ENCODE measurements at places on chromosomes 16 and 17.

DNA sequence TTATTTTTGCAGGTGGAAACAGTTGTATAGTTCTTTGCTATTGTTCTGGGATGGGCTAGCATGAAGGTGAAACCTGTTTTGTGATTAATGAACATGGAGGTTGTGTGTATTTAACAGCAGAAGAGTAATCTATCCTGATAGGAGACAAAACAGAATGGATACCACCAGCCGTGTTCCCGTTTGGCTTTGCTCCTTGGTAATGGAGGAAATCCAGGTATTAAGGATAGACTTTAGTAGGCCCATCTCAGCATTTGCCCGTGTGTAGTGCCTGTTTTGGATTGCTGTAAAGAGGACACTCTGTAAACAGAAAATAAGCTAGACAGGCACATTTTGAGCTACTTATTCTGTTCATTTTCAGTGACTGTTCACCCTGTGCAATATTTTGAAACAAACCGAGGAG lies 215.1 kb downstream of the RBFOX1 start:
- no peak for DNase-seq

- no peak for DNase-seq
These were observed 33.9 kb downstream of the ANKRD11 start for GRCh38 chr16:89456419-89456959.

DNA sequence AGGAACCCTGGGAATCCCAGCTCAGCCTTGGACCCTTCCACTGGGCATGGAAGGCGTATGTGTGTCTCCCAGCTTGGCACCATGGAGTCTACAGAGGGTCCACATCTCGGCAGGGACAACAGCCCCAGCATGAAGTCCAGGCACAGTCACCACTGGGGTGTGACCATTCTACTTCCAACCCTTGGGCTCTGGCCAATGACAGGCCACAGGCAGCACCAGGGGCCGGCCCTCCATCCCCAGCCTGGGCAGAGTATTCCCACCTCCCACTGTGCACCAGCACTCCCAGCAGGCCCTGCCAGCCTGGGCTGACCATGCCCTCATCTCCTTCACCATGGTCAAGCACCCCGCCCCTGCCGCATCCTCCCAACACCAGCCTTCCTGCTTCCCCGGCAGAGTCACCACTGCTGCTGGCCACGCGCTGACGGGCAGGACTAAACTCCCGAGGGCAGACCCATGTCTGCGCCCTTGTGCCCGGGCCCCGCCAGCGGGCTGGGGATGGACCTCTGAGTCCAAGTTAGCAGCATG lies 9.5 kb upstream of the PPP1R27 start:
- DNase-seq = no peak

DNA sequence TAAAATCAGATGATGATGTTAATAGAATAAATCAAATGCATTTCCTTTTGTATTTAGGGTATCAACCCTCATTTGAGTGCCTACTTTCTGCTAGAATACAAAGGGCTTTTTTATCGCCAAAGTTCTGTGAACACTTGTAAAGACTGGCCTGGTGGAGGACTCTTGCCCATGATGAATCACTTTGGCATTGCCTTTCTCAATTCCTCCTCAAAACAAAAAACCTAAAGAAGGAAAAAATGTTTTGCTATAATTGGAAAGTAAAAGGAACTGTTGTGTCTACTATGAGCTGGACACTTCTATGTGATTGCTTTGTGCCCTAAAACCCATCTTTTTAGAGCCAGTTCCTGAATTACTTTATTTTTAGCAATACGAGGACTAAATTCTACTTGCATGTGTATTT lies 13.0 kb upstream of the DHRS11 start:
- DNase-seq = no peak

- no peak for DNase-seq
These were observed 33.9 kb downstream of the ANKFY1 start for GRCh38 chr17:4229627-4230541.

DNA sequence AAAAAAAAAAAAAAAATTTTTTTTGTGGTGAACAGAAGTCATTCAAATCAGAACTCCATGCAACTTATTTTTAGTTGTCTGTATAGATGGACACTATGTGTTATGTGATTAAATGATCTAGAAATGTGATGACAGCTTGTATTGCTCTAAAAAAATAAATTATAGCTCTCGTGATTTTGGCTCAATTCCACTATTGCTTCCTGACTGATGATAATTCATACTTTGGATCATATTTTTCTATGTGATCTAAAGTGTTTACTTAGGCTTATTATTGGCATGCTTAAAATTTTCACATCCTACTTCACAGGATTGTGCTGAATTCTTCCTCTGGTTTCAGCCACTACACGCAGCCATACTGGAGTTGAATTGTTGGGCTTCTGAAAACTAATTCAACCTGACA lies 76.8 kb downstream of the RPGRIP1L start:
- no peak for DNase-seq

DNA sequence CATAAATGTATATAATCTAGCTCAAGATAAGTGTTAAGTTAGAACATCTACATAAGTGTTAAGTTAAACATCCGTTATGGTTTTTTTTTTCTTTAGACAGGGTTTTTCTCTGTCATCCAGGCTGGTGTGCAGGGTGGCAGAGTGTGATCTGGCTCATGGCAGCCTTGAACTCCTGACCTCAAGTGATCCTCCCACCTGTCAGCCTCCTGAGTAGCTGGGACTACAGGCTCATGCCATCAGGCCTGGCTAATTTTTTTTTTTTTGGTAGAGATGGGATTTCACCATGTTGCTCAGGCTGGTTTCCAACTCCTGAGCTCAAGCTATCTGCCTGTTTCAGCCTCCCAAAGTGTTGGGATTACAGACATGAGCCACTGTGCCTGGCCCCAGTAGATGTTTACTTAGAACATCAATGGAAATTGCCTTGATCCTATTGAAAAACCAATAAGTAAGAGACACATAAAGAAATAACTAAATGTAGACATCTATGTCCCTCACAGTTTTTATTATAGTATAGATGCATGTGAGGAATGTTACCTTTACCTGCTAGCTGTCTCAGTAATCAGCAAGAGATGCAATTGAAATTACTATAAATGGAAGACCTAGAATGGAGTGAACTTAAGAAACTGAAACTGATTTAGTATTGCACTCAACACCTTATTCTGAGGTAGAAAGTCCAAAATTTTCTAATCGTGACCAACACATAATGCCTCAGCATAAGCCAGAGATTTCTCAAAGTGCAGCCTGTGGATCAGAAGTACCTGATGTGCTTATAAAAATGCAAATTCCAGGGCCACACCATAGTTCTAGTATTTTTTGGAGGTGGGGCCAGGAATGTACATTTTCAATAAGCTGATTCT lies 5.5 kb upstream of the FAM20A start:
- DNase-seq = no peak

GRCh38 chr17:56899403-56899802 lies 14.4 kb downstream of the TRIM25 start:
- no peak for DNase-seq

GRCh38 chr16:47927330-47927729 lies 228.5 kb downstream of the ABCC12 start:
- no peak for DNase-seq

- peak; percentile 35 for DNase-seq
These were observed at the start of gene HOXB4 for GRCh38 chr17:48577946-48578615. Gene HOXB4 (minus strand): TSS chr17:48578350. CDS start chr17:48578319, 31 bp downstream.

DNA sequence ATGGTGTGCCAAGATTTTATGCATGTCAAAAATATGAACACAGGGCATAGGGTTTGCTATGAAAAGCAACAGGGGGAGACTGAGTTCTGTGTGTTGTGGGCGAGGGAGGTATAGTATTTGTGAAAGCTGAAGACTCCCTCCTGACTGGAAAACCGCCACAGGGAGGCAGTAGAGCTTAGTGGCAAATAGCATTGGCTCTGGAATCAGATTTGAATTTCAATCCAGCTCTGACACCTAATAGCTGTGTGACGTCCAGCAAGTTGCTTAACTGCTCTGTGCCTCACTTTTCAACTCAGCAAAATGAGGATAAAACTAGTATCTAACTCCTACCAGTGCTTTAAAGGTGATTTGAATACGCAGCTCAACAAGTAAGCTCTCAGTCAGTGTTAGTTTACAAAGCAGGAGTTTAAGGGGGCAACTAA lies 22.0 kb downstream of the KPNA2 start:
- peak; percentile 4 for DNase-seq

- DNase-seq = no peak
These were observed 16.5 kb downstream of the TBX2 start for GRCh38 chr17:61416211-61416539.

- no peak for DNase-seq
These were observed 3.7 kb upstream of the HCRT start for GRCh38 chr17:42188749-42189650.

DNA sequence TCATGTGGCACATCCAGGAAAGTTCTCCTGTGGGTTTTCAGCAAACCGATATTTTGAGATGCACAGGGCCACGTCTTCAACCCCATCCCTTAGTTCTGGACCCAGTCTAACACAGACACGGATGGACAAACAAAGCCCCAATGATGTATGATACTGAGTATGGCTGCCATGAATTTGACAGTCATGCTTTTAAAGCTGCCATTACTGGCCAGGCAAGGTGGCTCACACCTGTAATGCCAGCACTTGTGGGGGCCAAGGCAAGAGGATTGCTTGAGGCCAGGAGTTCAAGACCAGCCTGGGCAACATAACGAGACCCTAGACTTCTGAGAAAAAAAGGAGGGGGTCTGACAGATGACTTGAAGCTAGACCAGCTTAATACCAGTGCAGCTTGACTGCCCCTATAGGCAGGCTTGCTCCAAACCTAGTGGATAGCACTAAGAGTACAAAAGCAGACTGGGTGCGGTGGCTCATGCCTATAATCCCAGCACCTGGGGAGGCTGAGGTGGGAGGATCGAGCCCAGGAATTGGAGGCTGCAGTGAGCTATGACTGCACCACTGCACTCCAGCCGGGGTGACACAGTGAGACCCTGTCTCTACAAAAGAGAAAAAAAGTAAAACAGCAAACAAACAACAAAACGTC lies 10.8 kb upstream of the ZNF629 start:
- no peak for DNase-seq

GRCh38 chr17:10266296-10266876 lies 68.0 kb upstream of the GAS7 start:
- no peak for DNase-seq

GRCh38 chr17:10635290-10635689 lies 21.8 kb downstream of the MYH3 start:
- no peak for DNase-seq

GRCh38 chr17:30600830-30601494 lies 123.8 kb downstream of the GOSR1 start:
- DNase-seq = no peak

DNA sequence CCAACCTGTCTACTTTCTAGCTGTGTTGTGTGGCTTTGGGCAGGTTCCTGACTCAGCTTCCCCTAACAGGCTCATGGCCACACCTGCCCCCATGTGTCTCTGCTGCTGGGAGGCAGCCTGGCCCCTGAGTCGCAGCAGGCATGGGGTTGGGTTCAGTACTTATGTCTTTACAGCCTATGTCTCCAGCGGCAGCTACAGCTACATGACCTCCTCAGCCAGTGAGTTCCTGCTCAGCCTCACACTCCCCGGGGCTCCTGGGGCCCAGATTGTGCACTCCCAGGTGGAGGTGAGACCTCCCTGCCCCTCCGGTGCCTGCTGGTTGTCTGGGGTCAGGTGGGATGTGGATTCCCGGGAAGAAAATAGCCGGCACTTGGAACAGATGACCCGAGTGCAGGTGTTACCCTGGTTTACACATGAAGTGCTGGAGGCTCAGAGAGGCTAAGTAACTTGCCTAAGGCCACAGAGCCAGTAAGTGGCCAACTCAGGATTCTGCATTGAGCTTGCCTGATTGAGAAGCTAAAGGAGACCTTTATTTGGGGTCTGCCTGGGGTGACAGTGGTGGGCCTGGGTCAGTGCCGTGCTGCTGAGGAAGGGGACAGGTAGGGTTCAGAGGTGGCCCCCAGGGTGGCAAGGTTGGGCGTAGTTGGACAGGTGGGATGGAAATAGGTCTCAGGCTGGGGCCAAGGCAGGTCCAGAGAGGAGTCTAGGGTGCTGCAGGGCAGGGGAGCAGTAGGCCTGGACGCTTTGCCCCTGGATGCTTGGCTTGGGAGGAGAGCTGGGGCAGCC lies 15.9 kb downstream of the FCSK start:
- DNase-seq = no peak

GRCh38 chr17:10547351-10547750 lies 2.1 kb downstream of the MYH2 start:
- no peak for DNase-seq

- DNase-seq = no peak
These were observed 39.7 kb downstream of the REXO5 start for GRCh38 chr16:20846030-20846429.

- DNase-seq = no peak
These were observed 527 bp downstream of the EIF5A start for GRCh38 chr17:7307686-7308624.

DNA sequence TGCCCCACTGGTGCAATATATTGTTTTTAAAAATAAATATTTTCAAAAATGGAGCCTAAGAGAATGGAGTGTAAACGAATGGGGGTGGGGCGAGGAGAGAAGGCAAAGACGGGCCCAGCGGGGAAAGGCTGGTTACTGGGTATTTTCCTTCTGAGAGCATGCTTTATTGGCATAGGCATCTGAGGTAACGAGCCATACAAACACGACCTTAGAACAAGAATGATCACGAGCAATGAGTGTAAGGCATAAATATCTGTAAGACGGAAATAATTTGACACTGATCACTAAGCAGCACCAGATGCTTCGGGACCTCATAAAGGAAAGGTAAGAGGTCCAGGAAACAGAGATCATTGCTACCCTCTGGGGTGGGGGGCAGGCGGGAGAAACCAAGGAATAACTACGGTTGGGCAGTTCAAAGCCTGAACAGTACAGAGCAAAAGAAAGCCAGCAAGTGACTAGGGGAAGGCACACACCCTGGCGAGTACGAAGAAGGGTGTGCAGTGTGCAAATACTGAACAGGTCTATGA lies 959 bp downstream of the SSH2 start:
- DNase-seq = no peak

Data from stimulated activated CD8-positive, alpha-beta memory T cell treated with anti-CD3 and anti-CD28 coated beads, Interleukin-4, amount 100 ng/mL, for 1 hour (primary cell).